ENCODE measurements at places on chromosomes 3 and 15.

DNA sequence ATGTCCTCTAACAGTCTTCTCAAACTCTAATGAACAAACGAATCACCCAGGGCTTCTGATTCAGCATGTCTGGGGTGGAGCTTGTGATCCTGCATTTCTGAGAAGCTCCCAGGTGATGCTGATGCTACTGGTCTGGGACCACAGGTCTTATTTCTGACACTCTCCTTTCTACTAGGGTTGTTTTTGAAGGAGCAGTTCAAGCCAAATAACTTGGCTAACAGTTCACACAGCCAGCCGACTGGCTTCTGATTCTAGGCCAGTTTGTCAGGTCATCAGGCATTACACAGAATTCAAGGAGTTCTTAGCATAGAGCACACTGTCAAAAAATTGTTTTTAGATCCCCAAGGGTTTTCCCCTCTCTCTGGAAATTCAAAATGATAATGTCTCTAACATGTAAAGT lies 100.7 kb downstream of the TIGIT start:
- DNase-seq: no peak

- DNase-seq: peak; percentile 55
Measured at GRCh38 chr3:23701716-23702597, 103.8 kb upstream of the UBE2E1 start.

- DNase-seq: peak; percentile 44
Measured at GRCh38 chr3:152738656-152739055, 96.3 kb upstream of the P2RY1 start.

DNA sequence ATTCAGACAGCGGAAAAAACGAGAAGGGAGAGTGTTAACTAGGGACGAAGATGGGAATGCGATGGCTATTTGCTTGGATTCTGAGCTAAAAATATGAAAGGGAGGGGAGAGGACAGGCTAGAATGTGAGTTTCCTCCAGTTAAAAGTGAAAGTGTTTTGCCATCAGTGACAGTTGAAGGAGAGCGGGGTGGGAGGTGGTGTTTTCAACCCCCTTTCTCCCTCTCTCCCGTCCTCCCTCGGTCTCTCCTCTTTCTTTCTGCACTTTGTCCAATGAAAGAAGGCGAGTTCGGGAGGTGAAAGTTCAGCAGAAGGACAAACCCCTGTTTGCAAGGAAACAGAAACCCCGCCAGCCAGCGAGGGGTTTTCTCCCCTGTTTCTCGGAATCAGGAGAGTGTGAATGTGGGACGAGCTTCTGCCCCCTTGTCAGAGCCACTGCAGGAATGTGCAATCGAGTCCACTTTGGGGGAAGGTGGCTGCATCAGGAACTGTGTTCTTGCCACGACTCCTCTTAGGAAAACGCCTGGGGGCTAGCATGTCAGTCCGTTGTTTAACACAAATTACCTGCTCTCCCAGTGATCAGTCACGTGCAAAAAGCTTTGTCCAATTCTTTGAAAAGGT lies 975 bp upstream of the FOXP1 start:
- peak; percentile 73 for DNase-seq

GRCh38 chr15:44029003-44029402 lies 166.1 kb downstream of the FRMD5 start:
- peak; percentile 20 for DNase-seq

DNA sequence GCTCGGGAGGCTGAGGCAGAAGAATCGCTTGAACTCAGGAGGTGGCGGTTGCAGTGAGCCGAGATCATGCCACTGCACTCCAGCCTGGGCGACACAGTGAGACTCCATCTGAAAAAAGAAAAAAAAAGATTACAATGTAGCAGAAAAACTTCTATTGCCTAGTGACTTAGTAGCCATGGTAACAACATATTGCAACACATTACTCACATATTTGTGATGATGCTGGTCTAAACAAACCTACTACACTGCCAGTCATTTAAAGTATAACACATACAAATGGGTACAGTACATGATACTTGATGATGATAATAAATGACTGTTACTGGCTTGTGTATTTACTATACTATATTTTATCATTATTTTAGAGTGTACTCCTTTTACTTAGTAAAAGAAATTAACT lies 125.6 kb downstream of the PLOD2 start:
- no peak for DNase-seq

- DNase-seq: peak; percentile 46
Measured at GRCh38 chr3:187985647-187986046, 168.3 kb upstream of the LPP start.

DNA sequence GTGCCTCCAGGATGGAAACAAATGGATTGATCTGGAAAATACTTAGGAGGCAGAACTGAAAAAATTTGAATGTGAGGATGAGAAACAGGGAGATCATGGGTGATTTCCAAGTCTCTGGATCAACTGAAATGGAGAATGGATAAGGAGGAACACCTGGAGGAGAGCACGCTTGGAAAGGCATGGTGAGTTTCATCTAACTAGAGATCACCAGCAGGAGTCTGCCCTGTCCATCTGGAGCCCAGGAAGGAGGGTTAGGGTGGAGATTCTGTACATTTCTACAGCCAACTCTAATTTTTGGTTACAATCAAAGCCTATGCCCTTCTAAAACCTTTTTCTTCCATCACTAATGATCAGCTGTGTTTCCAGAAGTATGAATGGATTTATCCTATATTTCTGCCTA lies 995.9 kb upstream of the CFAP20DC start:
- no peak for DNase-seq

DNA sequence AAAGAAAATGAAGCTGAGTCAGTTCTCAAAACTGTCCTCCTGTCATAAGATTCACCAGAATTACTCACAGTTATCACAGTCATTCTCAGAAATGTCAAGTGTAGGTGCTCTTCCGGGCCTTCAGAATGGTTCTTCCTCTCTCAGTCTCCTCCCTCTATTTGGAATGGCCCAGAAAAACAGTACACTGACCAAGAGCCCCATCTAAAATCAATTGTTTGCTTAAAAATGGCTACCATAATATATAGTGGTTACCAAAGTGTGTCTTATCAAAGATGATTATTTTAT lies 99.8 kb downstream of the MECOM start:
- no peak for DNase-seq

DNA sequence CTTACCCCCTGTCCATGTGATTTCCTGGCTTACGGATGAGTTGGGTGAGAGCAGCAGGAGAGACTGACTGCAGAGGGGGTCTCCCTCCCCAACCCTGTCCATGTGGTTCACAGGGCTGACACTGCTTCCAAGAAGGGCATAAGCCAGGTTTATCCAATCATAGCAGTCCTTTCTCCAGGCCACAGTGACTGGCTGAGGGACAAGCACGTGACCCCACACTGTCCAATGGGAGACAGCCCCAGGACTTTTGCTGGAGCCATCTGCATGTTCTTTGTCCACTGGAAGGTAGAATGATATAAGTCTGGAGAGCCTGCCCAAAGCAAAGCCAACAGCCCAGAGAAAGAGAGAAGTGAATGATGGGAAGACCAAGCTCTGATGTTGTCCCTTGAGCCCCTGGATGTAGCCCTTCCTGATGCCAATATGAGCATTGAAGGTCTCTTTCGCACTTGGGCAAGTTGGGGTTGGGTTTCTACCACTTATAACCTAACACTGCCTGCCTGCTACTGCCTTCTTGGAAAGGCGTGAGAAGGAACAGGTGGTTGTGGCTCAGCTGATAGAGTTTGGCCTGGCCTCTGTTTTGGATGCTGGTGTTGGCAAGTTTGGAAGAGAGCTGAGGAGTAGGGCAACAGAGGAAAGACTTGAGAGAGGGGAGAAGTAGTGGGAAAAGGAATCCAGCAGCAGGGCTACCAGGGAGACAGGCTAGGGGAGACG lies 41.3 kb upstream of the GRIP2 start:
- DNase-seq: no peak

DNA sequence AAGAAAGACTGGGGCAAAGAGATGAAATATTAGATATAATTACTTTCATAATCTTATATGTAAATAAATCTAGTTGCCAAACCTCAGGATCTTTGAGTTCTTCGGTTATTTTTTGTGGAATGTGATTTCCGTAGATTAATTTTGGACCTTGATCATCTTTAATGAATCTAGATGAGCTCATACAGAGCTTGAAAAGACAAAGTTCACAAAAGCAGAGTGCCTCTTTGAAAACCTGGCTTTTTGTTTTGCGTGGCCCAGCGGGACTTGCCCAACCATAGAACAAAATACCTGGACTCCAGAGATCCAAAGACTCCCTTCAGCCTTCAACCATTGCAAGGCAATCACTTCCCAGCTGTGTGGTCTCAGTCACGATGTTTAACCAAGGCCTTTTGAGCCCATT lies 54.8 kb upstream of the CHST2 start:
- no peak for DNase-seq

DNA sequence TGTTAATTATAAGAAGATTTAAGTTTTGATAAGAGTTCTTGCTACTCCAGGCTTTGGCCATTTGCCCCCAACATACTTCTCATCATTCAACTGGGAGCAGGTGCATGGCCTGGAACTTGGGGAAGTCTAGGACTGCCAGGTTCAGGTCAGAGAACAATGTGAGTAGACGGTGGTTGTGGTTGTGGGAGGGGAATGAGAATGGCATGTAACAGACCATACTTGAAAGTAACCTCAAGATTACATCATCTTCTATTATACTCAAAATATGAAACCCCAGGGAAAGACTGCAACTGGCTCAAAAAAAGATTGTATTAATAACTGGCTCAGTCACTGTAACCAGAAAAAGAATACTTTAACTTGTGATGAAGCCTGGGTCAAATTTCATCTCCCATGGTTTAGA lies 364.9 kb upstream of the DPPA4 start:
- DNase-seq: peak; percentile 63

All from fibroblast of upper back skin (primary cell).